ENCODE measurements at places on chromosomes 4 and X.

- DNase-seq: no peak
Measured at GRCh38 chr4:36638273-36638811, 356.9 kb downstream of the DTHD1 start.

DNA sequence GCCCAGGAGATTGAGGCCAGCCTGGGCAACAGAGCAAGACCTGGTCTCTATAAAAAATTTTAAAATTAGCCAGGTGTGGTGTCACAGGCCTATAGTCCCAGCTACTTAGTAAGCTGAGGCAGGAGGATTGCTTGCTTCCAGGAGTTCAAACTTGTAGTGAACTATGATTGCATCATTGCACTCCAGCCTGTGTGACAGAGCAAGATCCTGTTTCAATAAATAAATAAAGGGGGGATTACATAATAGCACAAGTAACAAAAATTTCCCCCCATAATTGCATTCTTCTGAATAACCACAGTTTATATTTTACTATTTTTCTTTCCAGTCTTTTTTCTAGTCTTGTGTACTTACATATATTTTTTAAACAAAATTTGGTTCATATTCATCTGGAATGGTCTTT is 135.6 kb downstream of the CHIC2 start:
- DNase-seq: no peak

DNA sequence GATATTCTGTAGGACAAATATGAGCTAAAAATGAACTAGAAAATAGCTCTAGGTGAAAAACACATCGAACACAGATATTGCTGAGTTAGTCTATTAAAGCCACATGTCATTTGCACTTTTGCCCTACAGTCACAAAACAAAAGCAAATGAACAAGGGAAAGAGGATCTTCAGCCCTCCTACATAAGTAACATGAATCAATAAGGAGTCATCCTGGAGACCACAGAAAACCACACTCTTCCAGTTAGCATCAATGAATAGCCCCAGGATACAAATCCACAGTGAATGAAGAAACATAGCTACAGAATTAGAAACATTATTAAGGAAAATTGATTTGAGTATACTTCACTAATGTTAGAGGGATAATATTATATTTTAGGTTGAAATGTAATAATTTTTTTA is 311.4 kb downstream of the MAPK10 start:
- DNase-seq: no peak

DNA sequence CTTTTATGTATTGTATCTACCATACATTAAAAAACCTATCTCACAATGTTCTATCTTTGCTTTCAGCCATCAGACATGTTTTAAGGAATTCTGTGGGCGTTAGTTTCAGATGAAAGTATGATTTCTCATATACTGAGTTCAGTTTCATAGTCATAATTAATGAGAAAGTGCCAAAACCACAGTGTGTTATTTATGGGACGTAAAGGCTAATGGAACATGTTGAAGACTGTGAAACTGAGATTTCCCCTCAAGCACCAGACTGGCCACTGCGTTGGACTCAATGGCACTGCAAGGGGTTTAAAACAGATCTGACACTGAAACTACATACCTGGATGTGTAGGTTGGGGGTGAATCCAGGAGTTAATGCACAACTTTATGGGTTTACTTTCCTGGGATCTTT is 32.0 kb downstream of the F8 start:
- no peak for DNase-seq

DNA sequence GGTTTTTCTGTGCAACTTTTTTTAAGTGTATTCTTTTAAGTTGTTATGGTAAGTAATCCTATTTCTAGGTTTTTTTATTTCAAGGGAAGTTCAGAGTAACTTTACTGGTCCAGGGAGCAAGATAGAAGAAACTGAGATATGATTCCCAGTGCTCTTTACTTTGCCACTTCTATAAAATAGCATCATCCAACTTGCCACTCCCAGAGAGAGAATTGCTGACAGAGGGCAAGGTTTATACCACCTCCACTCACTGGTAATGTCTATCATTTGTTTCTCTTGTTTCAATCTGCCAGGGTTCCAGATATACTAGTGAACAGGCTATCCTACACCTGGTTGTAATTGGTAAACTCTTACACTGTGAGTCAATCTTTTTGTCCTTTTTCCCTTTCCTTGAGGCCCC is 3.5 kb upstream of the CLCN3 start:
- DNase-seq: no peak

GRCh38 chr4:99696801-99697200 is 39.2 kb upstream of the C4orf54 start:
- DNase-seq: no peak

DNA sequence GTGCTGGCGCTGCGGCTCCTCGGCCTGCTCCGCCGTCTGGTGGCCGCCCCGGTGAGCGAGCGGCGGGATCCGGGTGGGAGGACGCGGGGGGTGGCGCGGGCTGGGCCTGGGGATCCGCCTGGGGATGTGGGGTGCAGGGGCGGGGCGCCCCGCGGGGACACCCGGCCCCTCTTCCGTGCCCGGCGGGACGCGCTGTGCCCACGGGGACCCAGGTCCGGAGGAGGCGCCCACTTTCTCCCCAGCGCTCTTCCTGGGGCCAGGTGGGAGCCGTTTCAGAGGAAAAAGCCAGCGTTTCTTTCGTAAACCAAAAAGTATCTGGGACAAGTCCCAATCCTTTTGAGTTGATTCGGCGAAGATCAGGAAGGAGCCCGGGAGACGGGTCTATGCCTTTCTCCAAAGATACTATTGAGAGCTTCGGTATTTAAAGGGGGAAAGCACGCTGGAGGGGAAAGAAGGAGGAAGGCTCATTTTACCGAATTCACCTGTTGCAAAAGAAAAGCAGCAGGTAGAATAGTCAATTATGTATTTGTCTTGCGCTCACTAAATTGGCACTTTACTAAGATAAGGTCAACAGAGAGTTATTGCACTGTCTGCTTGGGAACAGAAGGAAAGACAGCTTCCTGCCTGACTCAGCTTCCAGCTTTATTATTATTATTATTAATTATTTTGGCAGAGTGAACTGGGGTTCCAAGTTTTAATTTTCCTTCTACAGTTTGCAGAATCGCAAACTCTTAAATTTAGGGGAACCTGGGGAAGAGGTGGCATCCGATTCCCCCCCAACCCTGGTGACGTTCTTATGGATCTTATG is 81.5 kb upstream of the CD99 start:
- no peak for DNase-seq

- DNase-seq: no peak
Measured at GRCh38 chrX:30851449-30851848, 37.6 kb downstream of the TAB3 start.

DNA sequence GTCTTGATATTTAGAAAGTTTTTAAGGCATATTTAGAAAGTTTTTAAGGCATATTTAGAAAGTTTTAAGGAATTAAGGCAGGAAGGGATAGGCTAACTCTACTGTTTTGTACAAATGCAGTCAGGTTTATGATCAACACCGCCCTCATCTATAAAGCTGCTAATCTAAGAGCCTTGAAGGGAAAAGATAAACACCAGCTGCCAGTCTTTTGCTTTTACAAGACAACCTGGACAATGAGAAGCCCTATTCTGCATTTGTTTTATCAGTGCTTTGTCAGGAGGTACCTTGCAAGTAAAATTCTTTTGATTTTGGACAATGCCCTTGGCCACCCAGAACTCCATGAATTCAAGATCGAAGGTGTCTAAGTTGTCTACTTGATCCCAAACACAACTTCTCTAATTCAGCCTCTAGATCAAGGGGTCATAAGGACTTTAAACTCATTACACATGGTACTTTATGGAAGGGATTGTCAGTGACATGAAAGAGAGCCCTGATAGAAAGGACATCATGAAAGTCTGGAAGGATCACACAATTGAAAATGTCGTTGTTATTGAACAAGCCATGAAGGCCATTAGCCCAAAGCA is 39.8 kb downstream of the IL15 start:
- no peak for DNase-seq

DNA sequence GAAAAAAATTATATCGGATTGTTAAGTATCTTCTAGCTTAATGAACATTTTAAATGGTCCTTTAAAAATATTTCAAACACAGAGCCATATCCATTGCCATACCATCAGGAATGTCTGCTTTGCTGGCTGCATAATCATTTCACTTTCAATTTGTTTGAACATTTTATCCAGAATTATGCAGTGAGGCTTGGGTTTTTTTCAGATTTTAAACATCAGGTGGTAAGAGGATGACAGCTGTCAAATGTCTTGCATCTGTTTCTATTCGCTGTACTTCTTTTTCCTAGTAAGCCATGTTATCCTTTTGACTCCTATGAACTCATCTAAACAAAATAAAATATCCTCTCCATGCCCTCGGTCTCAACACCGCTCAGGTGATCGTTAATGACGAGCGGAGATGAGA is 802 bp downstream of the RFC1 start:
- no peak for DNase-seq

GRCh38 chr4:70701271-70701670 is 12.9 kb downstream of the UTP3 start:
- DNase-seq: no peak

GRCh38 chr4:153573221-153573620 is 107.1 kb downstream of the TMEM131L start:
- DNase-seq: no peak

GRCh38 chr4:69485130-69485529 is 10.6 kb downstream of the UGT2B4 start:
- DNase-seq: no peak

- DNase-seq: no peak
Measured at GRCh38 chr4:41757521-41758156, 9.1 kb upstream of the PHOX2B start.

DNA sequence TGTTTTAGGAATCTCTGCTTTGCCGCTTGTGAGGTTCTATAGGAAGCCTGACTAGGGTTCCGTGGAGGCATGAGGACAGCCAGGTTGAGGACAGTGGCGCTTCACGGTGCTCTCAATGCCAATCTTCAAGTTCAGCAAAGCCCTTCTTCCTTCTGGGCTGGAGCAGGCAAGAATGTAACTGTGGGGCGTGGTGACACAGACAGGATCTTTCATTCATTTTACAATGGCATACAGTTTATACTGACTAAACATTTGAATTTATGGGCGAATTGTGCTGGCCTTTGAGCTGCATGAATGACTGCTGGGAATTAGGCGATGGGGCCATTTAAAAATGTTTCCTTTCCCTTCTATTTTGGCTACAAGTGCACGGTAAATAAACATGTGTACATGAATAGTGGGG is 2.9 kb upstream of the NHS start:
- DNase-seq: no peak

GRCh38 chr4:8737075-8737474 is 134.6 kb downstream of the HMX1 start:
- DNase-seq: no peak

- DNase-seq: no peak
Measured at GRCh38 chr4:60794372-60794771, 405.8 kb upstream of the ADGRL3 start.

Data from muscle of arm (tissue), 14 donors.